ENCODE measurements at places on chromosomes 2 and 18.
A peak's percentile ranks its signal among the peaks of the same experiment; 100 is the strongest.

GRCh38 chr2:59938181-59938580 is 615.3 kb downstream of the BCL11A start:
- DNase-seq, result no peak

GRCh38 chr2:234382131-234382530 is 114.8 kb downstream of the ARL4C start:
- no peak for DNase-seq

GRCh38 chr2:219356834-219357233 is 24.3 kb upstream of the RESP18 start:
- DNase-seq, result no peak

GRCh38 chr2:52622266-52622665 is 1145.3 kb upstream of the CHAC2 start:
- DNase-seq, result no peak

DNA sequence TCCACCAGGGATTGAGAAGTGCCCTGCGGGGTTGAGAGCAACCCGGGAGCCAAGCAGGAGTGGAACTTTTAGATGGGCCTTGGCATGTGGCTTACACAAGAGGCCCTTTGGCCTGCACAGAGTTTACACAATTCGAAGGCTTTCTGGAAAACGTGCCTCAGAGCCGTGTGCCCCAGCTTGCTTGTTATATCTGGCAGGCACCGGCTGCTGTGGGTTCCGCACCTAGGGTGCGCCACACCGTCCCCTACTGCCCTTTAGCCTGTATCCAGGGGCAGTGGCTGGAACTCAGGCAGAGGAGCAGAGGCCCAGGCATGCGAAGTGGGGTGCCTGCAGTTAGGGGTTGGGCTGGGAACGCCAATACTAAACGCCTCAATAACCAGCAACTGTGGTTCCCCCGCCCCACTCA is 32.9 kb upstream of the EDAR start:
- DNase-seq, result no peak

DNA sequence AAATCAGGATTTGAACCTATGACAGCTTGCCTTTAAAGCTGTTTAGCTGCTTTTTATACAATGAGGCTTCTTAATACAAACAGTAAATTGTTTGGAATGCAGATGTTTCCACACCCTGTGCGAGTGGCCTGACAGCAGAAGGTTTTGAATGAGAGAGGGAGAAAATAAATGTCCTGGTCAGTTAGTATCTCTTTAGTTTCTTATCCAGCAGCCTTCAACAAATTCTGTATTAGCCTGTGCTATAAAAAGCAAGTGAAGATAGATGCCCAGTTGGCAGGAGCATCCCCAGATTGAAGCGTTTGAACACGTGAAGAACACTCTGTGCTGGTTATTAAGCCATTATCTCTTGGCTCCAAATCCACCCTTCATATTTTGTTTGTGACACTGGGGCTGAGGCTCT is 70.6 kb downstream of the CERS6 start:
- DNase-seq, result no peak

GRCh38 chr2:88148929-88149438 is 21.1 kb upstream of the FABP1 start:
- DNase-seq, result no peak

DNA sequence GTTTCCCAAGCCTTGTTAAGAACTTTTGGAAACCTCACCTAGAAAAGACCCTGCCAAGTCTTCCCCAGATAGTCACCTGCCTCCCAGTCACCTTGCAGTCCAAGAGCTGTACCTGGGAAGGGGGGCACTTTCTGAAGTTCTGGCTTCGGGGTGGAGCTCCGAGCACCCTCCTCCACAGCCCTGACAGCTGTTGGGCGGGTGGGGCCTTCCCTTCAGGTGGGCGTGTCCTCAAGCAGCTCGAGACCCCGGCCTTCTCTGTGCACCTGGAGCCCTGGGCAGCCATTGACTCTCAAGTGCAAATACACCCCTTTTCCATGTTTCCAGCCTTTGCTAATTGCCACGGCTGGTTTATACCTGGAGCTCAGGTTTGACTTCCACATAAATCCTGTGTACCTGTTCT is 37.0 kb upstream of the IGFBP5 start:
- no peak for DNase-seq

- no peak for DNase-seq
These were observed 29.1 kb downstream of the TMEM131 start for GRCh38 chr2:97966545-97967215.

DNA sequence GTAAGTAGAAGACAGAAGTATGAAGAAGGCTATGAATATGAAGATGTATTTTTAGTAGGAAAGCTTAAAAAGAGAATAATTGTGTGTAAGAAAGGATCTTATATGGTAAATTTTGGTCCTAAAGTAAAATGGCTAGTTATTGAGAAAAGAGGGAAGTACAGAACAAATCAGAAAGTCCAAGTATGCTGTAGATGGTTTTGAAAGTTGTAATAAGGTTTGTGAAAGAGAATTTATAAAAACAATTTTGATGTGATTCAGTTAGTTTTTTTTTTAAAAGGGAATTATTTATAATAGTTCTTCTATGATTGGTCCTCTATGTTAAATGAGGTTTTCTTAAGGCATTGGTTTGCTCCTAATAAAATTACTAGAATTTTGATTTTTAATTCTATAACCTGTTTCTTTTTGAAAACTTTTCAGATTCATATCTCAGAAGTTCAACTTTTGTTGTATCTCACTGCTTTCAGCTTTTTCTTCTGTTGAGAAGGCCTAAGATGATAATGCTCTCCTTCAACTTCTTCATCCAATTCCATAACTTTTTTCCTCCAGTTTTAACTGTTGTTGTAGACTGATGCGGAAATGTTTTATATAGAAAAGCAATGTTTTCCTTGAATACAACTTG is 322.7 kb downstream of the NOL4 start:
- no peak for DNase-seq

- no peak for DNase-seq
These were observed 200.7 kb upstream of the SMAD7 start for GRCh38 chr18:49151482-49151881.

DNA sequence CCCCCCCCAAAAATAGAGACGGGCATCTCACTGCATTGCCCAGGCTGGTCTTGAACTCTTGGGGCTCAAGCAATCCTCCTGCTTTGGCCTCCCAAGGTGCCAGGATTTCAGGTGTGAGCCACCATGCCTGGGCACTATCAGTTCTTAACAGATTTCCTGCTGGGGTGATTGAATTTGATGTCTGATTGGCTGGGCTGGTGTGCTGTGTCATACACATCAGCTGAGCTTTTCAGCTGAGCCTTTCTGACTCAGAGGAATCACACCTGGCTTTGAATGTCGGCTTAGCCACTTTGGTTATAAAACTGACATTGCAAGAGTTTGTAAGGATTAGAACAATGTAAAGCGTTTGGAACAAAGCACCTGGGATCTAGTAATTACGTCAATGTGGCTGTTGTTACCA is 18.9 kb downstream of the NCAPH start:
- no peak for DNase-seq

DNA sequence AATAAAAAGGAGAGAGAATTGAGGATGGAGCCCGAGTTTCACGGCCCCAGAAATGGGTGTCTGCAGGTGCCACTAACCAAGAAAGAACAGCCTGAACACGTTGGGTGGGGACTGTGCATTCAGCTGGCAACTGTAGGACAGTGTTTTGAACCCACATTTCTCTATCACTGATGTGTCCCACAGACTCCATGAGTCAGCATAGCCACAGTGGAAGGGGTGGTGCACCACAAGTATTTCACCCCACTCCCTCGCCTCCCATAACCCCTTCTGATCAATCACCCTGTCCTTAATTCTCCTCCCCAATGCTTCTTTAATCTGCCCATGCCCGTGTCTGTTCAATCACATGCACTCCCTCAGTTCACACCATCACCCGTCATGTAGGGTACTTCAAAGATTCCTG is 291.5 kb downstream of the ZNF516 start:
- DNase-seq, result no peak

GRCh38 chr18:57806978-57807285 is 3.8 kb upstream of the ATP8B1 start:
- no peak for DNase-seq

GRCh38 chr2:18379870-18380269 is 180.6 kb downstream of the RDH14 start:
- no peak for DNase-seq

DNA sequence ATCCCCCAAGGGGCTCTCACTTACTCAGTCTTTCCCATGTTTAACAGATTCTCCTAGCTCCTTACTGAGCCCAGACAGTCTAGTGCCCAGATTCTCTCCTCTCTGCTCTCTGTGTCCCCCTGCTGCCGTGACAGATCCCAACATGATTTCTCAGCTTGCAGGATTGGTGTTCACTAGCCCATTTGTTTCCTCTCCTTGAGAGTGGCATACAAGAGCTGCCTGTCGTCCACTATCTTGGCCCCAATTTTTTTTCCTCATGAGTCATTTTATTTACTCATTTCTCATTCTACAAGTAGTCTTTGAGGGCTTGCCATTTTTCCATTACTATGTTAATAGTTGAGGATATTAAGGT is 199.9 kb upstream of the FN1 start:
- no peak for DNase-seq

DNA sequence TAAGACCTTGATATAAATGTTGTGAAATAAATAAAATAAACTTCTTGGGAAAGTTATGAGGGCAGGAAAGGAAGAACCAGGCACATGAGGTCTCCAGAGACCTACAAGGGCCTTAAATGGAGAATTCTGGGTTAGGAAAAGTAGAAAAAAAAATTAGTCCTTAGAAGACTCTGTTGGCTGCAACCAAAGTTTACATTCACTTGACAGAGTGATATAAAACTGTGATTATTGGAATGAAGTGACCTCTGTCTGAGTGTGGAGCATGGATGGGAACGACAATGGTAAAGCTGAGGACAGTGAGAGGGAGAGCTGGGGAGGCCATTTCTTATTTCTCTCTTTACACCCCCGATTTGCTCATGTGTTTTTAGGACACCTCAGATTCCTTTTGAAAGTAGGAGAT is 29.0 kb upstream of the CAVIN2 start:
- DNase-seq, result no peak

- DNase-seq, result no peak
These were observed 849.0 kb downstream of the RNF144A start for GRCh38 chr2:7766088-7766722.

DNA sequence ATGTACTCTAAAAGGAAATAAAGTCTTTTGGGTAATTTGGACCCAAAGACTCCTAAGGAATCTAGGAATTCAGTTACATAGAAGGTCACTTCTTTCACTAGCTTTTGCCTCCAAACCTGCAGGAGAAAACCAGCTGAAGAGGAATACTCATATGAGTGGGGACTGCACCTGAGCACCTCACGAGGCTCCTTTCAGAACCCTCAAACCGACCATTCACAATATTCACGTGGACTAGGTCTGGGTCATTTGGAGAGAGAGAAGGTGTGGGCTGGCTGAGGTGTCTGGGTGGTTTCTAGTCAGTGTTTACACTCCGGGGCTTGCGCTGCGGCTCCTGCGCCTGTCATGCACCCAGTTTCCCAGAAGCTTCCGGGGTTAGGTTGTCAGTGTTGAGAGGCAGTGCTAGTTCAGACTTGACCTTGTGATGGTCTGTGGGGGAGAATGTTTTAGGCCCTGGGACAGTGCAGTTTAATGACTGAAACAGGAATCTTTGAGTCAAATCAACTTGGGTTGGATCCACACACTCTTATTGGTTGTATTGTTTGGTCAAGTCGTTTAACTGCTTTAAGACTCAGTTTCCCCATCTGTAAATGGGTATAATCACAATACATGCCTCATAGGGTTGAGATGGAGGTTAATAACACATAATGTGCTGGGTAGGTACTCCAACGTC is 78.4 kb downstream of the LIMS1 start:
- peak; percentile 82 for DNase-seq

- no peak for DNase-seq
These were observed 175.9 kb downstream of the LPIN1 start for GRCh38 chr2:11922294-11922693.

DNA sequence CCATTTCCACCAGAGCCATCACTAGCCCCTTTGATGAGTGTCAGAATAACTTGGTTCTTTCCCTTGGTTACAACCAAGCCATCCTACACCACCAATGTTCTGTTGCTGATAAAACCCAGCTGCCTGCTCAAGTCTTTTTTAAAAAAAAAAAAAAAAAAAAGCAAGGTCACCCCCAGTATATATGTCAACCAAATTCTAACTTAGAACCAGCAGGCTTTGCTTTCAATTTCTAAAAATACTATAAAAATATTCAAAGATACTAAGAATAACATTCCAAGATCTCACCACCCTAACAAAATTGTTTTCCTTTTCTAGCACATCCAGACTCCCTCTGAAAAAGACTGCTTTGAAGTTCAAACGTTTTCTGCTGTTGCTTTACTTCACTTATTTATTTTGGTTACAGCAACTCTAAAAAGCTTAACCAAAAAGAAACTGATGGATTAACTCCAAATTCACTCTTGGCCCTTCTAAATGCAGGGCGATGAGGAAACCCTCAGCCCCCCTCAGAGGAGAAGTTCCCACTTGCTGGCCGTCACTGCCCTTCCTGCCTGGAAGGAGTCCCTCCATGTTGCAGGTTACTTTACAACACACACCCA is 10.9 kb downstream of the UXS1 start:
- no peak for DNase-seq

DNA sequence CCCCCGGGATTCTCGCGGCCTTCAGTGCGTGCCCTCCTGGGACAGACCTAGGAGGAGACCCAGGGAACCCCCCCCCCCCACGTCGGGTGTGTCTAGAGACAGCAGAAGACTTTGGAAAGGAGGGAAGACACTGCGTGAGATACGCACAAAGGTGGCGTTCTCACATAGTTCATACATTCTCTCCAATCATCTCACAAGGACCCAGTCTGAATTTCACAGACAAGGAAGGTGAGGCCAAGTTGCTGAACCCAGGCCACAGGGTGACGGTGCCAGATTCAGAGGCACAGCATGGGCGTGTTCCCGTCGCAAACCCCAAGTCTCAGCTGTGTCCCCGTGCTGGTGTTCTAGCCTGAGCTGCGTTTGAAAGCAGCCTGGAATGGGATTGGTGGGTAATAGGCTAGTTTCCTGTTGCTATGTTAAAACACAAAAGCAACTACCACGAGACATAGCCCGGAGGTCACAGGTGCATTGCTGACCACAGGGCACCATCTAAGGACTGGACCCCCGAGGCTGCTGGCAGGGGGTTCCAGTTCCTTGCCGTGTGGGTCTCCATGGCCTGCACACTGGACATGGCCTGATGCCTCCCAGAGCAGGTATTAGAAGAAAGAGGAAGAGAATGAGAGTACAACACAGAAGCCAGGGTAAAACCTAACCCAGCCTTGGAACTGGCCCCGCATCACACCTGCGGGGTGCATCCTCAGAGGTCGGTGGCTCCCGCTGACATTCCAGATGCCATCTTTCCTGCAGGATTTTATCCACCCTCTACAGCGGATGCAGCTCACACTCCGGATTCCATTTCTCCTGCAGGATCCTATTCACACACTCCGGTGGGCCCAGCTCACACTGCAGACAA is 1.1 kb upstream of the PXDN start:
- no peak for DNase-seq

GRCh38 chr18:39796393-39796792 is 2158.6 kb upstream of the PIK3C3 start:
- DNase-seq, result no peak

- DNase-seq, result no peak
These were observed 68.2 kb upstream of the STON1 start for GRCh38 chr2:48461721-48462120.

GRCh38 chr2:223214394-223215253 is 162.6 kb downstream of the KCNE4 start:
- no peak for DNase-seq

Measured in activated naive CD4-positive, alpha-beta T cell treated with Interleukin-2 at 50 U/mL for 16 hours (primary cell).